ENCODE measurements at places on chromosomes 2 and 18.

DNA sequence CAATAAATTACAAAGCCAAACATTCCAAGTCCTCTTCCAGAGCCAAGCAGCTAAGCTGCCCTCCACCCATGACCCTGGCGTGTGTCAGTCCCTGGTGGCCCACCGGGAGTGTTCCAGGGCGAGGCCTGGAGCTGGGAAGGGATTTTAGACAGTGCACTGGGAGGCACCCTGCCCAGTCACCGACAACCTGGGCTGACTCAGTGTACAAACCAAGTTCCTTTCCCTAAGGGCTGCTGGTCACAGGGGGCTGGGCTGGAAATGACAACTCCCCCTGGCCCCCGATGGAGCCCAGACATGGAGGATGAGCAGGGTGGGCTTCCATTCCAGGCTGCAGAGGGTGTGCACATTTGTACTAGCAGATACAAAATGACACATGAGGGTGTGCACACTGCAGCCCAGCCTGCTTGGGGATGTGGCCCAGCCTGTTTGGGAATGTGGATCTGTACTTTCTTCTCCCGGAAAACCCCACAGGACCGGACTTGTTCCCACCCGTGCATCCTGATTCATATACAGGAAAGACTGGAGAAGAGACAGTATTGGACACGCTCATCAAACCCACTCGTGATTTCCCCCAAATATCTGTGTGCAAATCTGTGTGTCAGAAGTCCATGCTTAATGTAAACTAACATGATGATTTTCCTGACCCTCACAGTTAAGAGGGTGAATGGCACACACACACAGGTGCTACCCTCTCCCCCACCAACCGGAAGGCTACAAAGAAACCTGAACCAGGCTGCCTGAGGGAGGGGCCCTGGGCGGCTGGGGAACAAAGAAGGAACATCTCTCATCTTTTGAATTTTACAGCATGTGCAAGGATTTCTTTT lies 58.9 kb downstream of the NDUFA10 start:
- DNase-seq, result no peak

DNA sequence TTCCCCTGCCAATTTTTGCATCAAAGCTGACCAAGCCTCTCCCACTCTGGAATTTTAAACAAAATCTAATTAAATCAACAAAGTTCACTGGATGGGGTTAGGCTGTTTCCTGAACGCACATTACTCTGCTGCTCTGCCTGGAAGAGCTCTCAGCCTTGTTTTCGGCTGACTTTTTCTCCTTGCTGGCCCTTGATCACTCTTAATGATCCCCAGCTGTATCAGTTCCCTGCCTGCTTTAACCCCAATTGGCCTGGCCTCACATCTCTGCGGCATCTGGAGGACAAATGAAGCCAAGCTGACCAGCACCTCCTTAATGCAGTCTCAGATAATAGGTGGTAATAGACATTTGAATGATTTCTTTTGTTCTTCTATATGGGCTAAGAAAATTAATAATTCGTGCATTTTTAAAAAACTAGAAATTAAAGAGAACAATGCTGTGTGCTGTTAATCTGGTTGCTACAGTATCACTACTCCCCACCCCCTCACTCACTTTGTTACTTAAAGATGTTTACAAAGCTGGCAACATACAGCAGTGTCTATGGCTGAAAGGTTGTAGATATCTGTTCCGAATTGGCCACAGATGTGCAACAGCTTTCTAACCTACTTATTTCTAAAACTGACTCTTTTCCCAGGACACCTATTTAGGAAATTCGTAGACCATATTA lies 415.2 kb upstream of the KCNH7 start:
- DNase-seq, result no peak

DNA sequence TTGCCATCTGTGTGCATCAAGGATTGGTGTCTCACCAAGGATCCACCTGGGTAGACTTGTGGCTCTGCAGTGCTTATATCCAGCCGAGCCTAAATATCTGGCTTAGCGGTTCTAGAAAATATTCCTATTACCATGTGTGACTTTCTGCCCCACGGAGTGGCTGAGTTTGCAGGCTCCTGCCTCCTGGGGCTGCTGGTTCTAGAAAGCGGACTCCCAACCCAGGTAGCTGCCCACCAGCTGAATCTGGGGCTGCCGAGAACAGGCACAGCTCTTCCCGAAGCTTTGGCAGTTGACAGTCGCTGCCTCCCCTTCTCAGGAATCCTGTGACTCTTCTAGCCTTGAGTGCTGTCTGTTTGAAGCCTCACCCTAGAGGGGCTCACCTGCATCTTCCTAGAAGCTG lies 104.6 kb downstream of the TPGS2 start:
- no peak for DNase-seq

DNA sequence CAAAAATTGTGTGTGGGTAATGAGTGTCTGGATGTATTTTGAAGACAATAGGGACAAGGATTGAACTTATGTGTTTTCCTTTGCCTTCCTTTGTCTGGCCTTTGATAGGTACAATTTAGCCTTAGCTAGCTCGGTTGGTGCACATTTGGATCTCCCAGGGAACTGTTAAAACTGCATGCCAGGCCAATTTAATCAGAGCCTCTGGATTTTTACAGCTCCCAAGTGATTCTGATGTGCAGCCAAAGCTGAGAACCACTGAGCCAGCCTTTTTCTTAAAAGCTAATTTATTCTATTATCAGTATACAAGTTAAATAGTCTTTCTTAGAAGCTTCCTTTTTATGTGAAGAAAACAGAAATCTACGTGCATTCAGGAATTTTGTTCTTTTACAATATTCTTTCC lies 25.0 kb downstream of the PLEK start:
- DNase-seq, result no peak

GRCh38 chr2:128715360-128715759 lies 396.7 kb upstream of the HS6ST1 start:
- DNase-seq, result no peak

DNA sequence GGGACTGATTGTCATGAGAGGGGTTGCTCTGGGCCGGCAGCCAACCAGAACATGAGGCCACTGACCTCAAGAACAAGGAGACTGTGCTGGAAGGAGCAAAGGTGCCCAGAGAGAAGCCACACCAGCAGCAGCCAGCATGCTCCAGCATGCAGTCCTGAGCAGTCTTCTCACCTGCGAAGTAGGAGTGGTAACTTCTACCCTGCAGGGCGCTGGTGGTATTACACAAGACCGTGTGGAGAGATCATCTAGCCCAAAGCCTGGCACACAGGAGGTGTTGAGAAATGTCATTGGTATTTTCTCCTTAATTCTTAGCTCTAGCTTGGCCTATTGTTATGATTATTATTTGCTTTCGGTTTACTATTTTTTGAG lies 132.7 kb downstream of the TSN start:
- no peak for DNase-seq

DNA sequence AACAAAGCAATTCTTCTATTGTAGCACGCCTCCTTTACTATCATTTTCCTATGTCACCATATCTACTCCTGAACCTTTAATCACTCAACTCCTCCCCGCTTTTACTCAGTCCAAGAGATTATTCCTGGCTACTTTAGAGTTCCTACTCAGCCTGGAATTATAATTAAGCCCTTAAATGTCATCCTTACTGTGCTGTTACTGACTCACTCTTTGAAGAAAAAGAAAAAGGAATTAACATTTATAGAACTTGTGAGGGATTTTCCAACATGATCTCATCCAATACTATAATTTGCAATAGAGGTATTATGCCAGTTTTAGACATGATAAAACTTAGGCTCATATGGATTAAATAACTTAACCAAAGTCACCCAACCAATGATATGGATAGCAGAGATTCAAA lies 61.7 kb downstream of the CCDC88A start:
- DNase-seq, result no peak

- no peak for DNase-seq
Observed at GRCh38 chr18:33804258-33804657, 226.2 kb downstream of the ASXL3 start.

- no peak for DNase-seq
Observed at GRCh38 chr2:234289834-234290590, 206.9 kb downstream of the ARL4C start.

GRCh38 chr2:75064691-75065396 lies 106.4 kb downstream of the POLE4 start:
- peak; percentile 15 for DNase-seq

DNA sequence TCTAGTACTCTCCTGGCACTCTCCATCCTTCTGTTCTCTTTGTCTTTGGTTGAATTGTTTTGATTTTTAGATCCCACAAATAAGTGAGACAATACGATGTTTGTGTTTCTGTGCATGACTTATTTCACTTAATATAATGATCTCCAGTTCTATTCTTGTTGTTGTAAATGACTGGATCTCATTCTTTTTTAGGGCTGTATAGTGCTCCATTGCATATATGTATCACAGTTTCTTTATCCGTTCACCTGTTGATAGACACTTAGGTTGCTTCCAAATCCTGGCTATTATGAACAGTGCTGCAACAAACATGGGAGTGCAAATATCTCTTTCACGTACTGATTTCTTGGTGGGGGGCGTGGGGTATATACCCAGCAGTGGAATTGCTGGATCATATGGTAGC lies 245.0 kb downstream of the ADCYAP1 start:
- DNase-seq, result no peak

- no peak for DNase-seq
Observed at GRCh38 chr18:67260841-67261240, 255.7 kb downstream of the DSEL start.

DNA sequence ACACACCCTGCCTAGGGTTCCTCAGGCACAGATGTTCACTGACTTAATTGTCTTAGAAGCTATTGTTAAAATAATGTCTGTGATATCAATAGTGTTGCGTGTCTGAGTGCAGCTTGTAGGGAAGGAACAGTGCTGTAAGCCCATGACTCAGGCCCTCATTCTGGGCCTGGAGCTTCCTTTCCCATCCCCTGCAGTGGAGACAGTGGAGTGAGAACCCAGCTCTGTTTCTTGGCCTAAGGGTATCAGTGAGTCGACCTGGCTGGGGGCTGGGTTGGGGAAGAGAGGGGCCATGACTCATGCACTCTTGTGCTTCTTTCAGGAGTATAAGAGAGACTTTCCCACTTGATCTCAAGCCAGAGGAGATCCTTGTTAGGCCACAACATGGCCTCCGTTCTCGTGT lies 106.8 kb downstream of the HRH4 start:
- DNase-seq, result no peak

DNA sequence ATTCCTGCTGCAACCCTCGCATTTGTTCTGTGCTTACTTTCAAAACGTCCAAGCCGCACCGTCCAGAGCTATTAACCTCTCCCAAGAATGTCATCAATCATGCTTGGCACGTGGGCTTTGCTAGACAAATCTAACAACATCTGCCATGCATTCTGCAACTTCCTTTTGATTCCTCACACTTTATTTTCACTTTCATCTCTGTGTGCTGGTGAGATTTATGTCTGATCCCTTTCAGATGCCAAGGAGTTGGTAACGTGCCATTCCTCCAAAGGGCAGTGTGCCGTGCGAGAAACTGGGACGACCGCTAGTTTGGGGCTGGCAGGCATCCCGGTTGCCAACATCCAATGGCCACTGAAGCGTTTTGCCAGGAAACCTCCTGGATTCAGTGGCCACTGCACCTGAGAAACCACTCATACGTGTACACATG lies 230.0 kb upstream of the PARD3B start:
- no peak for DNase-seq

DNA sequence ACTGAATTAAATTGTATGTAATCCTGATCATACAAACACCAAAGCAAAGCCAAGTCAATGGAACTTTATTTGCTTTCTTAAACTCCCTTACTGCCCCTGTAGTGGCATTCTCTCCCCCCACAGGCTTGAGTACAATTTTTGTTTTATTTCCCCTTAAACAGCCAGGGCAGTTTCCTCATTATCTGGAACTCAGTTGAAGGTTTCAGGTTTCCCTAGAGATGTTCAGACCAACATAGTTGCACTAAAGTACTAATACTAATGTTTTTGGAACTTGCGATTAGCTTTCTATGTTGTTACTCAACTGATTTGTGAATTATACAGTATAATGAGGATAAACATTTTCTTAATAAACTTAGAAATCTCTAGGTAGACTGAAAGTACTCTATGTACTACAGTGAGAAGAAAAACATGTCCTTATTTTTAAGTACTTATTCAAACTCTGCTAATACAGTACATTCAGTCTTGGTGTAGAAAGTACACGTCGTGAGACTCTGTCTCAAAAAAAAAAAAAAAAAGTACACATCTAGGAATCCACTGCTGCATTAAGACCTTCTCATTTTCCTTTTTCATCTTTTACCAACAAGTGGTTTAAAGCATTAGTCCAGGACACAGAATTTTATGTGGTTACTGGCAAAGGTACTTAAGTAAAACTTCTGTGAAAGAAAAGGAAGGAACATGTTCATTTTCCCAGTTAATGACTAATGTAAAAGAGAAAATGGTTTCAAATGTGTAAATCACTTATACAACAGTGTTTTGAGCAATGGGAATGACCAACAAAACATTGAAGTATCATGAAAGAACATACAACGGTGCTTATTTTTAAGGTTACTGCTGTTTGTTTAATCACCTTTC lies 209.5 kb upstream of the SMAD7 start:
- no peak for DNase-seq

- DNase-seq, result no peak
Observed at GRCh38 chr2:173982182-173982714, 17.1 kb upstream of the SP3 start.

DNA sequence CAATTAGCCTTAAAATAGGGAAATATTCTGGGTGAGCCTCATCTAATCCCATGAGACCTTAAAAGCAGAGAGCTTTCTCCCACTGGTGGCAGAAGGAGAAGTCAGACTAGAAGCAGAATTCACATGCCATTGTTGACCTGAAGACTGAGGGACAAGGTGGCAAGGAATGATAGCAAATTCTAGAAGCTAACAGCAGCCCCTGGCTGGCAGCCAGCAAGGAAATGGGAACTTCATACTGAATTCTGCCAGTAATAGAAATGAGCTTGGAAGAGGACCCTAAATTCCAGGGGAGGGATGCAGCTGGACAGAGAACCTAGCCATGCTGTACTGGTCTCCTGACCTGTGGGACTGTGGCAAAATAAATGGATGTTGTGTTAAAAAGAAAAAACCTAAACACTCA lies 19.5 kb downstream of the B3GNT7 start:
- no peak for DNase-seq
